ENCODE measurements at places on chromosomes 3 and 15.

- peak; percentile 2 for DNase-seq
Observed at GRCh38 chr15:57340682-57341259, 35.5 kb upstream of the CGNL1 start.

DNA sequence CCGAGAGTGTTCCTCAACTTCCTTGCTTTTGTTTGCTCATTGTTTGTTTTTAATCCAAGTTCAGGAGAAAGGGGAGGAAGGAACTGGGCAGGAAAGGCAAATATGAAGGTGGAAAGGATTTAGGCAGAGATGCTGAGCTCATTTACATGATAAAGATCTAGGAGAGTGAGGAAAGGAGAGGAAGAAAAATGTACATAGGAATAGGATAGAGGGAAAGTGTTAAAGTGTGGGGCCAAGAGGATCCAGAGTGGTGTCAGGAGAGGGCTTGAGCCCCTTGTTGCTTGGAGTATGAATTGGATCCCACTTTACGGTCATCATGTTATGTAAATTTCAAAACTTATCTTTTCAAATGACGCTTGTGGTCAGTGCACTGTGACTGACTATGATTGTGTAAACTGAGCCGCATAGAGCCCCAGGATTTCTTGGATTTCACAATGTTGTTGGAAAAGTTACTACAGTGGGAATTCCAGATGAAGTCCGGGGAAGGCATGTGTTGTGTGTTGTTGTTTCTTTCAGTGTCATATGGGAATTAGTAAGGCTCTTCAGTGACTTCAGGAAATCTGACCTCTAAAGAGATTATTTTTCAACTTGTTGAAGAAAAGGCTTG lies 15.0 kb upstream of the PLD1 start:
- no peak for DNase-seq

DNA sequence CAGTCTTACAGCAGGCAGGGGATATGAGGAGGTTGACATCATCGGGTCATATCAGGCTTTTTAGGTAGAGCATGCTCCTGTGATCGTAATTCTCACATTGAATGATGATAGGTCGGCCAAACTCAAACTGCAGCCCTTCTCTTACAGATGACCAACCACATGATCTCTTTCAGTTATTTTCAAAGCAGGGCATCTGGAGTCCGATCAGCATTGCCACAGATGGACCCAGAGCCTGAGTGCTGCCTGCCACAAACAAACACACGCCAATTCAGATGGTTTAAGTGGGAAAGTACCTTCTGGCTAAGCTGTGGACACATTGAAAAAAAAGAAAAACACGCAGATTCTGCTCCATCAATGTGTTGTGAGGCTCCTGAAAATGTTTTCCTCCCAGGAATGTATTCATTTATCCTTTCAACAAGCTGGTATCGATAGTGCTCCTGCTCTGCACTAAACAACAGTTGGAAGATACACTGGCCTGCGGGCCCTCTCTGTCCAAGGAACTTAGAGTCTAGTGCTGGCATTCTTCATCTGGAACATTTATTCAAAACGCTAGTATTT lies 31.2 kb downstream of the ARPP21 start:
- DNase-seq = no peak

GRCh38 chr3:12901623-12902045 lies 60.3 kb upstream of the RPL32 start:
- no peak for DNase-seq

- no peak for DNase-seq
Observed at GRCh38 chr3:36714343-36715086, 49.8 kb downstream of the DCLK3 start.

DNA sequence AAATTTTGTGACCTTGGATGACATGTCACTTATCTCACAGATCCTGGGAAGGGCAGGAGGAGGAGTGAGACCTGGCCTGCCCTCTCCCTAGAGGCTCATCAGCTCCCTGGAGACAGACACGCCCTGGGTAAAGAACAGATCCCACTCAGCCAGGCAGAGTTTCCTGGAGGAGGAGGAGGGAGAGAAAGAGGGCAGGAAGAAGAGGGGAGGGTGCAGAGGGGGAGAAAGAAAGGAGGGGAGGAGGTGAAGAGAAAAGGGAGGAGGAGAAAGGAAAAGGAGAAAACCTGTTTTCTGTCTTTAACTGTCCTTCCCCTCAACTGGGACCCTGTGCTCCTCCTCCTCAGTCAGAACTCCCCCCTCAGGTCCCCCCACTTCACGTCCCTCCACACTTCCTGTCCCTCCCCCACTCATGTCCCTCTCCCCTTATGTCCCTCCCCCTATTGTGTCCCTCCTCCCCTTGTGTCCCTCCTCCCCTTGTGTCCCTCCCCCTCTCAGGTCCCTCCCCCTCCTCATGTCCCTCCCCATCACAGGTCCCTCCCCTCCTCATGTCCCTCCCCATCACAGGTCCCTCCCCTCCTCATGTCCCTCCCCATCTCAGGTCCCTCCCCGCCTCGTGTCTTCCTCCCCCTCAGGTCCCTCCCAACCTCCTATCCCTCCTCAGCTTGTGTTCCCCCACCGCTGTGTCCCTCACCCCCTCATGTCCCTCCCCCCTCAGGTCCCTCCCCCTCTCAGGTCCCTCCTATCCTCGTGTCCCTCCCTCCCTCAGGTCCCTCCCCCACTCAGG lies 52.3 kb upstream of the CGNL1 start:
- no peak for DNase-seq

GRCh38 chr3:141825216-141826011 lies 51.0 kb upstream of the ATP1B3 start:
- no peak for DNase-seq

DNA sequence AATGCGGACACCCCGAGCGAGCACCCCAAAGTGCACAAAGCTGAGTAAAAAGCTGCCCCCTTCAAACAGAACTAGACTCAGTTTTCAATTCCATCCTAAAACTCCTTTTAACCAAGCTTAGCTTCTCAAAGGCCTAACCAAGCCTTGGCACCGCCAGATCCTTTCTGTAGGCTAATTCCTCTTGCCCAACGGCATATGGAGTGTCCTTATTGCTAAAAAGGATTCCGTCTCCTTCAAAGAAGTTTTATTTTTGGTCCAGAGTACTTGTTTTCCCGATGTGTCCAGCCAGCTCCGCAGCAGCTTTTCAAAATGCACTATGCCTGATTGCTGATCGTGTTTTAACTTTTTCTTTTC lies 5.3 kb downstream of the BHLHE40 start:
- no peak for DNase-seq

DNA sequence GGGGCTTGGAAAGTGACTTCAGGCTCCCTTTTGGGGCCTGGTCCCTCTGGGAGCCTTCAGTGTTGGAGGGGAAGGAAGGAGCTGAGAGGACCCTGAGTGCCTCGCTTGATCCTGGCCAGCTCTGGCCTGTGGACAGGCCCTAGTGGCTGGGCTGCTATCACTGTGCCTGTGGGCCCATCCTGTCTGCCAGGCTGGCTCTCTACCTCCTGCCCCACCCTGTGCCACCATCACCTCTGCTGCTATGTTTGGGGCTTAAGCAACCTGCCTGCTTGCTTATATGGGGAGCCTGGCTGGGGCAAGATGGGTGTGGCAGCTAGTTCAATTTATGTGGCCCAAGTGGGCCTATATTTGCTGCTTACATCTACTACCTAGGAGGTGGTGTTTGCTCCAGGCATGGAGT lies 7.1 kb downstream of the TEX264 start:
- DNase-seq = no peak

GRCh38 chr3:49388289-49388820 lies 23.4 kb downstream of the RHOA start:
- DNase-seq = no peak

- DNase-seq = no peak
Observed at GRCh38 chr3:191343115-191343514, 12.8 kb upstream of the UTS2B start.

- DNase-seq = no peak
Observed at GRCh38 chr3:182911782-182912111, 68.6 kb downstream of the DCUN1D1 start.

- DNase-seq = no peak
Observed at GRCh38 chr3:39260957-39261356, 18.9 kb downstream of the CX3CR1 start.

- DNase-seq = no peak
Observed at GRCh38 chr3:45775571-45776300, 20.6 kb downstream of the SLC6A20 start.

- DNase-seq = no peak
Observed at GRCh38 chr3:49785565-49786356, 581 bp downstream of the IP6K1 start.

DNA sequence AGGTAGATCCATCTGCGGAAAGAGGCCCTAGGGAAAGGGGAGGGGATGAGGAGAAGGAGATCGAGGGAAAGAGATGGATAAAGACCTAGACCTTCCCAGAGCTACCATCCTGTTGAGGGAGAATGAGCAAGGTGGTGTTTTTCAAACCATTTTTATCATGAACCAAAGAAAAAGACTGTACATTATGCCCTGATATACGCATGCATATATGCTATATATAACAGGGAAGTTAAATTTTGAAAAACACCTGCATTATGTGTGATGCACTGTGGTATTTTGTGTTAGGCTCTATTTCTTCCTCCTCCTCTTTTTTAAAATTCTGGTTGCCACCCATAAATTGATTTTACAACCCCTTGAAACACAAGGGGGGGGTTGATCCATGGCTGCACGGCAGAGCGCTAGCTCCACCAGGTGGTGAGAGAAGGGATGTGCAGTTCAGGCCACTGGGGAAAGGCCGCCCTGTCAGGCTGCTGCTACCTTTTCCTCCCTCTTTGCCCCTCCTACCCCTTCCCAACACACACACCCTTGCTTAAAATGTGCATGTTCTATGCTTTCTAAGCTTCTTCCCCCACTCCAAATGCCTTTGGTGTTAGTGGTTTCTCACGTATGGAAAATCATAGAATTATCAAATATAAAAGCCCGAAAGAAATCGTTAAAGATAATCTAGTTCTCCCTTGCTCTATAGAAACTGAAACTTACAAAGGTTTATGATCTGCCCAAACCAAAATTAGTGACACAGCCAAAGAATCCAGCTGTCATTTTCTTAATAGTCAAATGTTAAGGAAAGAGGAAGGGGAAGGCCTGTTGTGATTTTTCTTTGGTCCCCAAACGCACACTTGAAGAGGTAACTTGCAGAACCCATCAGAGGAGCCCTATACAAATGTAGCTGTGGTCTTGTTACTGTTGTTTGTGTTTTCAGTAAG lies 262.0 kb upstream of the UMPS start:
- DNase-seq = no peak

DNA sequence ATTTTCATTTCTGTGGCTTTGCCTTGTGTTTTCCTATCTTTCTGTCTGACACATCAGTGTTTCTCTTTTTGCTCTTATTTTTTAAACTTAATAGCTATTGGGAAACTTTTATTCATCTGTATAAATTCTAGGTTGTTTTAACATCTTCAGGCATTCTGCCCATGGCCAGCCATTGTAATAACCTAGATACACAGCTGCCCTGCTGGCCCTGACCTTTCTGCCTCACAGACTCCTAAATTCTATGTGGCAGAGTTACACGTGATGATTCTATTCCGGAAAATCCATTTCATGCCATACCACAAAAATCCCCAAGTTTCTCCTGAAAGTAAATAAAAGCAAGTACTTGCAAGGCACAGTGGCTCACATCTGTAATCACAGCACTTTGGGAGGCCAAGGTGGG lies 150.1 kb downstream of the UACA start:
- DNase-seq = no peak

DNA sequence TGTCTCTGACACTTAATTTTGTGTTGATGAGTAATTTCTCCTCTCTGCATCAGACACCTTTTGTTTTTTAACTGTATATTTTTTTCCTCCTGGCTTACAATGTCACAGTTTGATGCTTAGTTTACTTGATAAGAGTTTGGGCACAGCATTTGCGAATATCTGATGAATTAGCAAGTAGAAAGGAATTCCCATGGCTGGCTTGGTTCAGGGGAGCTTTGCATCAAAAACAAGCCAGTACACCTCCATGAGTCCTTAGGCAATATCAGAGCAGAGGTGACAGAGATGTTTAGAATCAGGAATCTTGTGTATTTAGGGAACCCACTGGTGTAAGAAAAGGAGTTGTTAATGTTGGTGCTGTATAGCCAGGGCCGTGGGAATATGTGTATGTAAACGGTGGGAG lies 9.3 kb downstream of the ARHGEF26 start:
- DNase-seq = no peak

- peak; percentile 44 for DNase-seq
Observed at GRCh38 chr3:12471241-12471640, 13.0 kb upstream of the TSEN2 start.

- DNase-seq = no peak
Observed at GRCh38 chr15:38733331-38733730, 168.7 kb upstream of the RASGRP1 start.

- no peak for DNase-seq
Observed at GRCh38 chr3:108079043-108079442, 11.8 kb downstream of the CD47 start.

- DNase-seq = no peak
Observed at GRCh38 chr3:80696280-80696679, 928.5 kb upstream of the ROBO1 start.

DNA sequence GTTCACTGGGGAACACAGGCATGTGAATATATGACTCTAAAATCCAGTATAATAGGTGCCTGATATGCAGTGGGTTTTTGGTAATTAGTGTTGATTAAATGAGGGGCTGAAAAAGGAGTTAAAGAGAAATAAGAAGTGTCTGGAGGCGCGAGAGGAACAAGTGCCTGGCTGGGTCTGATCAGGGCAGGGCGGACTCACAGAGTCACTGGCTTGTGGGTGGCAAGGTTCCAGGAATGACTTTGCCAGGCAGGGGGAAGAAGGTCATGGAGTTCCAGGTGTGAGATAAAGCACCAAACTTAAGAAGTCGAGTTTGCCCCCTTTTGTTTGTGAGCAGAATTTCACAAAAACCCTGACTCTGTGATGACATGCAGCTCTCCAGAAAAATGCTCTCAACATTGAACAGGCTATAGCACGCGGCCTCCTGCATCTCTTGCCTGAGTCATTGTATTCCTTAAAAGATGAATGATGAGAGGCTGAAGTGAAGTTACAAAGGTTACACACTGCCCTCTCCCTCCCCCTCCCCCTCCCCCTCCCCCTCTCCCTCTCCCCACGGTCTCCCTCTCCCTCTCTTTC lies 63.0 kb upstream of the LMCD1 start:
- DNase-seq = no peak

- no peak for DNase-seq
Observed at GRCh38 chr3:37535526-37536432, 325.9 kb upstream of the CTDSPL start.

GRCh38 chr15:61003437-61004218 lies 225.5 kb downstream of the RORA start:
- DNase-seq = no peak

GRCh38 chr3:54632834-54633233 lies 295.0 kb downstream of the LRTM1 start:
- no peak for DNase-seq

GRCh38 chr3:13550423-13550690 lies 1.4 kb downstream of the FBLN2 start:
- no peak for DNase-seq

DNA sequence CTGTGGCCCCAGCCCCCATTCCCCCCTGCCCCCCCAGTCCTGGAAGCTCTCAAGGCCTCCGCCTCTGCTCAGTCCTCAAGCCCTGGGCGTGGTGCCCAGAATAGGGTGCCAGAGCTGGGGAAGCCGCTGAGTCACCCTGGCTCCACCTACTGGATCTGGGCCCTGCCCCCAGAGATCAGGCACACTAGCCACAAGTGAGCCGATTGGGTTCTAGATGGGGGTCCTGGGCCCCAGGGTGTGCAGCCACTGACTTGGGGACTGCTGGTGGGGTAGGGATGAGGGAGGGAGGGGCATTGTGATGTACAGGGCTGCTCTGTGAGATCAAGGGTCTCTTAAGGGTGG lies 5.7 kb downstream of the EIF4G1 start:
- peak; percentile 35 for DNase-seq

- no peak for DNase-seq
Observed at GRCh38 chr3:190840146-190840545, 22.3 kb downstream of the GMNC start.
